COR-L47 (cell line): ENCODE measurements at places on chromosomes 6 and 20.
A peak's percentile ranks its signal among the peaks of the same experiment; 100 is the strongest.

GRCh38 chr6:87213364-87213763 is 58.0 kb downstream of the ZNF292 start:
- DNase-seq, result no peak

GRCh38 chr6:88177961-88178464 is 11.9 kb upstream of the CNR1 start:
- no peak for DNase-seq

GRCh38 chr6:104969108-104969507 is 12.2 kb downstream of the LIN28B start:
- no peak for DNase-seq

DNA sequence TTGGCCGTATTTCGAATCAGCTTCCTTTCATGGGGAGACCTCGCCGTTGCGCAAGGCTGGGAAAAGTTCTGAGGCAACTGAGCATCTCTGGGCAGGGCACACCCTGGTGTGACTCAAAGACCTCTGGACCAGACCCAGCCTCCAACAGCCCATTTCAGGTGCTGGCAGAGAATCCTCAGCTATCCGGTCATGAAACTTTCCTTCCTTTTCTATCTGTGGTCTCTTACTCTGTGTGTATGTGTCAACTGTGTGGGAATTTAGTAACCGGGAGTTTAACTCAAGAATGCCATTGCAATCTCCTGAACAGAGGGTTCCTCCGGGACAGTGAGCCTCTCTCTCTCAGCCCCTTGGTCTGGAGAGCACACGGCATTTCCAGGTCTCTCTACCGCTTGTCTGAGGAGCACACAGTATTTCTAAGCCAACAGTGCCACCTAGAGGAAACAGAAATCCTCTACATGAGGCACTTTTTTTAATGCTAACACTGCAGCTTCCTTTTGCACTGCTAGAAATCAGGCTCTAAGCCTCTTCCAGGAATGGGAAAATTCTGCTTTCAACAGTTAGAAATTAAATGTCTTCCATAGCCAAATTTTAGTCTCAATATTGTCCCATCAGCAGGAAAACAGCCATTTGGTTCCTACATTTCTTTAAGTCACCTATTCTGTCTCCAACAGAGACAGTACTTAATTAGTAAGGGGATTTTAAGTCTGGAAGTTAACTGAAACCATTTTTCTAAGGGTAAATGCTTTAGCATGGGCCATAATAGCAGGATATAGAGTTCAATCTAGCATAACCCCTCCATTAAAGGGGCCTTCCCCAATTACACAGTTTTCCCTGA is 32.7 kb downstream of the PLN start:
- no peak for DNase-seq

DNA sequence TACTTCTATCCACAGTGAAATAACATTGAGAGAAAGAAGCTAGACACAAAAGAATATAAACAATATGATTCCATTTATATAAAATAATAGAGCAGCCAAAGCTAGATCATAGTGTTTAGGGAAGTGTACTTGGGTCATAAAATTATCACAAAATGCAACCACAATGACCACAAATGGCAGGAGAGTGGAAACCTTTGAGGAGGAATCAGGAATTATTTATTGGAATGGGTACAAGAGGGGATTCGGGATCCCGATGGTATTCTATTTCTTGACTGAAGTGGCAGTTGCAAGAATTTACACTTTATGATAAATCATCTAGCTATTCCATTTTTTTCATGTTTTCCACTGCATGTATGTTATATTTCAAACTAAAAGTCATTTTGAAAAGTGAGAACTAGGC is 76.1 kb downstream of the IPCEF1 start:
- no peak for DNase-seq

DNA sequence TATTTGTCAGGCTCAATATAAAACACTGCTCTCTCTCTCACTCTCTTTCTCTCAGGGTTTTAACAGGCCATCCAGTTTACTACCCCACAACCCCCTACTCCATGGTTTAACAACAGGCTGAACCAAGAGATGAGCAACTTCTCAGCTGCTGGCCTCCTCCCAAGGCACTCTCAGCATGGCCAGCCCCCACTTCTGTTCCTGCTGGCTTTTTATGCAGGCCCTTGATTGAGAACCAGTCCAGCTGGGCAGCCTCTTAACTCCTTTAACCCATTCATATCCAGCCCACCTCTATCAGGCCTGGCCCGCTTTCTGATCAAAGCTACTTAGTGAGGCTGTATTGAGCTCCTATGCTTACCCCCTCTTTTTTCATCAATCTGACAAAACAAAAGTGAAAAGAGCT is 346.8 kb upstream of the POU3F2 start:
- DNase-seq, result no peak

DNA sequence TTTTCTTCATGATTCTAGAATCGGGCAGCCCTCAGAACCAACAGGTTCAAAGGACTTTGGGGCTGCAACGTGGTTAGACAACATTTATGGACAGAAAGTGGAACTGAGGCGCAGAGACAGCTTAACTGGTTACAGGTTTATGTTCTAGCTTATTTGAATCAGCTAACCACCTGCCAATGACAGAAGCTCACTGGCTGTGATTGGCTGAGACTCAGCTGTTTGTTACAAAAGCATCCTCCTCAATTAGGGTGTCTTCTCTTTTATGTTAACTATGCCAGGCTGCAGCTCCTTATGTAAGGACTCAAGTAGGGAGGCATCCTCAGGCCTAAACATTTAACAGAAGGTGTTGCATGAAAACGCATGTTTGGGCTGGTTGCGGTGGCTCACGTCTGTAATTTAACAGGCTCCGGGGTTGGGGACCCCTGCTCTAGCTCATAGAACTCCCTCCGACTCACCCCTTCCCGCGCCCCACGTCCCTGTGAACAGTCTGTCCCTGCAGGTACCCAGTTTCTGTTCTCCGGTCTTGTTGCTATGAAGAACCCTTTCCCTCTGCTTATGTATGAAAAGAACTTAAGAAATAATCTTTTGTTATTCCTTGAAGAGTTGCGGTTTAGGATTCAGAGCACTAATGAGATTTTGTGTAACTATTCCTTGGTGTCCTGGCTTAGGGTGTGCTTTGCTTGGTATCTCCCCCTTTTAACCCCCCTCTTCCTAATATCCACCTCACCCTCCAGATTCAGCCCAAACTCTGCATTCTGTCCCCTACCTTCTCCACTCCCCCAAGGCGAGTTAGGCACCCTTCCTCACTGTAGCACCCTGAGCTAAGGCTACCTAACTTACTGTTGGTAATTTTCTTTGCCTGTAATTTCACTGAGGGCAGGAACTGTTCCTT is 1.2 kb upstream of the TMEM181 start:
- no peak for DNase-seq

DNA sequence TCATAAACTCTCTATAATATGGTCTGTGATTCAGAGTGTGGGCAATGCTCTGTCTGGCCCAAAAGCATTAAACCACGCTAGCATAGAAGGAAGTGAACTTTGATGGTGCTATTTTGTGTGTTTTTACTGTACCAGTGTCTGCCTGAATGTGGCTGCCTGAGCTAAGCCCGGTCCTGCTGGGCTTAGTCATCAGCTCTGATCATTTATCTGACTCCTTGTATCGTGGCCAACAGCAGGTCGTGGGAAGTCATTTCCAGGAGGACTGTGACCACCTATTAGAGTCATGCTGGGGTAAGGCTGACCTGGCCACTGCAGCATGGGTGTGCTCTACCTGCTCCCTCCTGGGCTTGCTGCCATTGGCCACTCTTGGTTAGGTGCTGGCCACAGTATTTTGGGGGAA is 239.1 kb upstream of the CEP162 start:
- DNase-seq, result no peak

GRCh38 chr6:12298995-12299394 is 8.8 kb downstream of the EDN1 start:
- no peak for DNase-seq

- DNase-seq, result no peak
Measured at GRCh38 chr6:33904050-33904746, 100.4 kb upstream of the MLN start.

DNA sequence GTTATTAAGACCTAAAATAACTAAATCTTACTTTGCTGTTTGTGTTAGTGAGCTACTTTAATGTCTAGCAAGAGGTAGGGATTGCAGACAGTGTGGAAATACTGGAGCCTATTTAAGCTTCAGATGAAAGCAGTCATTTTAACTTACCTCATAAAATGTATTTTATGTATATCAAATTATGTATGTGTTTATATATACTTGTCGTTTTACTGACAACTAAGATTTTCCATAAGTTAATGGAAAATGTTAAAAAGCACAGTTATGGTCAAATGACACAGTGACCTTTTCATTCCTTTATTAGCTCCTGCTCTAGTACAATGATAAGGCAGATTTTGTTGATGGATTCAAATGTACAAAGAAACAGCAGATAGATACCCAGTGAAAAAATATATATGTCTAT is 34.6 kb downstream of the QKI start:
- no peak for DNase-seq

GRCh38 chr20:5749952-5750779 is at the start of gene SHLD1:
SHLD1 (plus strand) TSS chr20:5750401; CDS start chr20:5772866, 22,465 bp downstream.
- DNase-seq, result peak; percentile 87

DNA sequence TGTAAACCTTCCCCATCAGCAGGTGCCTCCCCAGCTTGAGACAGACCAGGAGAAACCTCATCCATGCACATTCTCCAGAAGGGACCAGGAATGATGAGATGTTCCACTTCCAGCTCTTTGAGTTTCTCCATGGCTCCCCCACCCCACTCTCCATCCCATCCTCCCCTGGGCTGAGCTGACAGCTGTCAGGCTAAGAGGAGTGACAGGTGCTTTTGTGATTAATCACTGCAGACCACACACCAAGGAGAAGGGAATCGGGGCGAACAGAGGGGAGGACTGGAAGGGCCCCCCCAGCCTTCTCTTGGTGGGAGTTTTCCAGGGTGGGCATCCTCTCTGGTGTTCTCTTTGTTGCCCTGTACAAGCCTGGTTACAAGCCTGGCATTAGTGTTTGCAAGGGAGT is 56.1 kb upstream of the ZFAND3 start:
- no peak for DNase-seq

DNA sequence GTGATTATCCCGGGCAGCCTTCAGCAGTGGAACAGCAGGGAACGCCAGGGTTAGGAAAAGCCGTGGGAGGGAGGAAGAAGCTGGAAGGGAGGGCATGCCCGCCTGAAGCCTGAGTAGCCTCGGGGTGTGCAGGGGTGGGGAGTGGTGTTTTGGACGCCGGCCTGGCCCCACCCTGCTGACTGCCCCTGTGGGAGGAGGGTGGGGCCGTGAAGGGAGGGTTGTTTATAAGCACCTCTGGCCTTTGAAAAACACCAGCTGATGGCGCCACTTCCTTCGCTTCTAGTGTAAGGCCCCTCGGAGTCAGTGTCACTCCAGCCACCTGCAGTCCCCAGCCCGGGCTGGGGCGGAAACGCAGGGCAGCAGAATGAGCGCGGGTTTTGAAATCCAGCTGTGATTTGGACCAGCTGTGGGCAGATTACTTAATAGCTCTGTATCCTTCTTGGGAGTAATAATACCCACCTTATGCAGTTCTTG is 52.8 kb upstream of the BMP6 start:
- peak; percentile 34 for DNase-seq

DNA sequence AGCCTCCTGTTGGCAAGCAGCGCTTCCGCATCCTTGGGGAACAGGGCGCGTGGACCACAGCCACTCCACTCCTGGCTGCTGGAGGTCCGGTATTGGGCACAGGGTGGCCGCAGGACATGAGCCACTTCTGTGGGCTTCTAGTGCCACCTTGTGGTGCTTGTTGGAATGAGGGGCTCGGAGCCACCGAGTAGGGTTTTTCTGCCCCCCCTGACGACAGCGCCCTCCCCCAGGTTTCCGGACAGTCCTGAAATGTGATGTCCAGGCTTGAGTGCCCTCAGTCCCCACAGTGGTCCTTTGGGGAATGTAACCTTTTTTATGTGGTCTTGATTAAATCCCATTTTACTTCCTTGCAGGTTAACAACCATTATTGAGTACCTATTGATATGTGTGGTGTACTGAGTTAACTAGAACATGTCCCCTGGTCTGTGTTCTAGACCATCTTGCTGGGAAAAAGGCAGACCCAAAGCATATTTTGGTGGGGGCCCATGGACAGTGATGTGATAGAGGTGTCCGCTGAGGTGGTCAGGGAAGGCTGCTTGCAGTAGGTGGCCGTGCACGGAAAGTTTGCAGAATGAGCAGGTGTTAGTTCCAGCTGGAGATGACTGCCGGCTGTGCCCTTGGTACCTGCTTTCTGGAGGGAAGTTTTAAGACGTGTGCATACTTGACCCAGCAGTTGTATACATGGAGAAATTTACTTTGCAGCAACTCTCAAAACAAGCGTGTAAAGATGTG is 70.0 kb downstream of the PTPN1 start:
- peak; percentile 33 for DNase-seq

DNA sequence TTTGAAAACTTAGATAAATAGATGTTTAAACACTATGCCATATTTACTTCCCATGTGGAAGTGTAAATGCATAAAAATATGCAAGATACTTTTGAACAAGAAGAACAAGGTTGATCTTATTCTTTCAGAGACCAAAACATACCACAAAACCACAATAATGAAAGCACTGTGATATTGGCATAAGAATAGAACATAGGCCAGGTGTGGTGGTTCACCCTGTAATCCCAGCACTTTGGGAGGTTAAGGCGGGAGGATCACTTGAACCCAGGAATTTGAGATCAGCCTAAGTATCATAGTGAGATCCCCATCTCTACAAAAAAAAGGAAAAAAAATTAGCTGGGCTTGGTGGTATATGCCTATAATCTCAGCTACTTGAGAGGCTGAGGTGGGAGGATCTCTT is 66.5 kb downstream of the KCNS1 start:
- no peak for DNase-seq

- DNase-seq, result no peak
Measured at GRCh38 chr6:142155895-142156757, 9.1 kb downstream of the VTA1 start.

- no peak for DNase-seq
Measured at GRCh38 chr6:125307150-125307838, 5.5 kb upstream of the HDDC2 start.

DNA sequence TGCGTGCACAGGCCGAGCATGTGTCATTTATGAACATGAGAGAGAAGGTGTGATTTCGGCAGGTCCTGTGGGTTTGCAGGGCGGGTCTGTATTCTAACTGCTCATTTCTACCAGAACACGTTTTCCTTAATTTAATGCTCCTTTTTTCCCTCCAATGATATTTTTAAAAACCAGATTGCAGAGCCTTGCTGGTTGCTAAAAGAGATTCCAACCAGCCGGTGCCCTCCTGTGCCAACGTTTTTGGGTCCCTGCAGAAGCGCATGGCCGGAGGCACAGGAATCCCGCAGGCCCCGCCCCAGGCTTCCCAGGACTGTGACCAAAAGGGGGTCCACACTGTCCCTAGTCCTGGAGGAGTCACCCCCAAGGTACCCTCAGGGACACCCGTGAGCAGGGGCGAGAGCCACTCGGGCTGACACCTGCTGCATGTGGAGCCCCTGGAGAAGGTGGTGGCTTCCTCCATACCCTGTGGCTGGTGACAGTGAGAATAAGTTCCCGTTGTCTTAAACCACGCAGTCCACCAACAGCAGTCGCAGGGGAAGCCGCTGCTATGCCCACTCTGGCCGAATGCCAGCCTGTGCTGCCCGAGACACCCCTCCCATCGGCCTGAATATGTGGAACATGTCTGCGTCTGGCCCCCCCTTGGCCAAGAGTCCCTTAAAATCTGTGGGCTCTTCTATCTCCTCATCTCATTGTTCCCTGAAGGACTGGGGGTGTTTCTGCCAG is 15.7 kb upstream of the NTSR1 start:
- DNase-seq, result no peak
